H1 (cell line): ENCODE measurements at places on chromosomes 2 and 18. TPM values are rescaled to one million over a fixed set of nuclear protein-coding genes. Genes with fewer than 3 reads are reported as not detected.

DNA sequence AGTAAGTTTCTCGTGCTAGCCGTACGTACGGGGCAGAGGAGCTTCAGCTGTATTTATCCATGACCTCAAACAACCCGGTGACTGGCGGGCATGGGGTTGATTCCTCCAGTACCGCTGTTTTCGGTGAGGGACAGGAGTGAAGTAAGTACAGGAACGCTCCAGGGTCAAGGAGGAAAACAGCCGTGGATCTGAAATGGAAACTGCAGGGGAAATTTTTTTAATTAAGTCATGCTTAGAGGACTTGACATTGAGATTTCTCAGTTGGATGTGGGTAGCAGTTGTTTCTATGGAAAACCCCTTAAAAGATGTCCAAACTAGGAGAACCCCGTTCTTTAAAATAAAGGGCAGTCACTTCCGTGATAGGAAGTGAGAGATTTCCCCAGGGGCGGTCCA, 1.2 kb downstream of the RAB12 start:
- no peak for DNase-seq

The ARHGAP15 gene
- total RNA-seq, result not detected in 2 replicates

DNA sequence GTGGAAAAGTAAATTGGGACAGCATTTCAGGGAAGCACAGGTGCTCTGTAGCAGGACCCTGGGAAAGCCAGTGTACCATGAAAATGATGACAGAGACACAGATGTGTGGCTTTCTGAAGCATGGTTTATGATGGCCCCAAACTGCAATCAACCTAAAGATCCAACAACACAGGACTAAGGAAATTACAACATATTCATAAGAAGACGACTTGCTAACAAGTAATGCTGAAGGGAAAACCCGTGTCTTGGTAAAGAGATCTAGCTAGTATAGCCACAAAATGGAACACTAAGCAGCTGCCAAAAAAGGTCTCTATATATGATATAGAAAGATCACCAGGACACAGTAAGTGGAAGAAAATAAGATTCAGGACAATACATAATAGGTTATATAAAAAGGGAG, 53.2 kb downstream of the UXS1 start:
- no peak for DNase-seq

The NPHP1 gene
- total RNA-seq, result 2.8 and 3.3 TPM in 2 replicates

DNA sequence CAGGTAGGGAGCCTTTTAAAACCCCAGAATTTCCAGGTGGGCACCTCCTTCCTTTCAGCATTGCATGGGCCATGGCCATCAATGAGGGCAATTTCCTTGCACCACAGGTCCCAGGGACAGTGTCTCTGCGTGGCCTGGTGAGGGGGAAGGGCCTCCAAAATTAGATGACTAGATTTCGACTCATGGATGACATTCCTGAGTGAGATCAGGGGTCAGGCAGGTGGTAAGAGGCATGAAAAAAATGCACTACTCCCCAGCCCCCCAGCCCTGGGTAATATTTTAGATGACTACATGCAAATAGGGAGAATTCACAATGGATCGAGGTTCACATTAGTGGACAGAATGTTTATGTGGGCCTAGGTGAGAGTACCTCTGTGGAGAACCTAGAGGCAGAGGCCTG, 19.0 kb upstream of the IGFBP5 start:
- no peak for DNase-seq

GRCh38 chr18:25780105-25780504, 310.3 kb downstream of the SS18 start:
- no peak for DNase-seq

DNA sequence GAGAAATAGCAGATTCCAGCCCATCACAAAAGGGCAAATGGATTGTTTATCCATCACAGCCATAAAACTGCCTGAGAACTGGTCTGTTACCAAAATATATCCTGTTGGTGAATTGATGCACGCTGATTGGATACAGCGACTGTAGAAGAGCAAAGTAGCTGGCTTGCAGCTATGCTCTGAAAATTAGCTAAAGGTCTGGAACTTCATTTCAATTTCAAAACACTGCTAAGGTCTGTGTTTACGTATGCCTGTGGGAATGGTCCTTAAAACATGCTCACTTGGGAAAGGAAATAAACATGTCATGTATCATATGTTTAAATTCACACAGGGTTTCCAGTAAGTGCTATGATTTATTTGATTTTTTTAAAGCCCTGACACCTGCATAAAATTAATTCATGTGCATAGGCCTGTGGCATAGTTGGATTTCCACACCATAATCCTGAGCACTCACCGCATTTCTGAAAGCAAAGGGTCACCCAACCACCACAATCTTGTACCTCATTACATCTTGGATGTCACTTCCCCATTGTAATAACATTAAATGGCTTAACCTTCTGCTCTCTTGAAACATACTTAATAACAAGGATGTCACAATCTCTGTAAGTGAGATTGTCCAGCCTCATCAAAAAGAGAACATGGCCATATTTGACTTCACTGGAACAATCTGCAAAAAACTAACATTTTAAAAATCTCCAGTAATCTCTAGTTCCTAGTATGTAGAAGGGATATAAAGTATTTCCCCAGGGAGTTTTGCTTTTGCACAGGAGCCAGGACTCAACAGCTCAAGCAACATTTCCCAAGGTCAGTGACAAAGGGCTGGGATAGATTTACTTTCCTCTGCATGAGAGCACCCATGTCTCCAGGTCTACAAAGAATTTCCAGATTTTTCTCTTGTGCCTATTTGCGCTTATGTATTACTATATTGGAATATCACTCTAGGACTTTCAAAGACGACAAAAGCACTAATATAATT, 109.8 kb downstream of the FARSB start:
- DNase-seq, result no peak

The CHST9 gene
- 24.3 and 25.3 TPM in 2 replicates for total RNA-seq

- DNase-seq, result no peak
Measured at GRCh38 chr2:139492131-139492680, 712.0 kb upstream of the NXPH2 start.

The FAM210A gene
- 25.4 and 27.2 TPM in 2 replicates for total RNA-seq

DNA sequence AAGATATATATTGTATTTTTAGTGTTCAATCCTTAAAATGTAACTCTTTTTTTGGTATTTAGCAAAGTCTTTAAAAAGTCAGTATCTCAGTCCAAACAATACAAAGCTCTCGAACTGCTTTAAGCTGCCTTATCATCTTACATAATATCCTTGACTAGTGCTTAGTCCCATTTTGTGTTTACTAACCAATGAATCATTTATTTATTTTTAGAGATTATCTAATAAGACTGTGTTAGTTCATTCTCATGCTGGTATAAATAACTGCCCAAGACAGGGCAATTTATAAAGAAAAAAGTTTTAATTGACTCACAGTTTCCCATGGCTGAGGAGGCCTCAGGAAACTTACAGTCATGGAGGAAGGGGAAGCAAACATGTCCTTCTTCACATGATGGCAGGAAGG, 248.3 kb upstream of the KYNU start:
- no peak for DNase-seq

DNA sequence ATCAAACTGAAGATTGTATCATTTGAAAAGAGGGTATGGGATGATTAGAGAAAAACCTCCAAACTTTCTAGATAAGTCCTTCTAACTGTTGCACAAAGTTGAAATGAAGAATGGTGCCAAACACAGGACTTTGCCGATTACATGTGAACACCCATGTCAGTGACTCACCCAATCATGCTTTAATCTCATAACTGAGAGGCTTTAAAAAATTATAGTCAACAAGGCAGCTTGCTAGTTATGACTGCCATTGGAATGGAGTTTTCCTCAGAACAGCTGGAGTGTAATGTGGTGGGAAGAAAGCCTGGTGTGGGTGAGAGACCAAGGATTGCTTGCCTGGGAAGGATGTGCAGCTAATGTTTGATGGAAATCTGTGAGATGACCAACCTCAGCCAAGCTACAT, 98.2 kb upstream of the ALPP start:
- DNase-seq, result no peak

- DNase-seq, result no peak
Measured at GRCh38 chr2:134122610-134123009, 131.3 kb upstream of the MGAT5 start.

DNA sequence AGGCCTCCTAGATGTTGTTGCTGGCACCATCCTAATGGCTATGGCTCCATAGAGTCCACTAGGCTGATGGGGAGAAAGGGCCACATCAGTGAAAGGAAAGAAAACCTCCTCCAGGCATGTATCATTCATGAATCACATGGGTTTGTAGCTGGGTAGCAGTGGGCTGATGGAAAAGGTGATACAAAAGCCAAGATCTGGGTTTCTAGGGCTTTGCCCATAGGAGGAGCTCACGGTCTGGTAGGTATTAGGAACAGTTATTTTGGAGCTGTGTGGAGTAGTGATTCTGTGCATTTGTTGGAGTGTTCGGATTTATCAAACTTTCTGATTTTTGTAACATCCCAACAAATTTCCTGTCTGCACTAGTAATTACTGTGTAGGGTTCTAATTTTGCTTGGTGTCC, 259.2 kb downstream of the SLC4A3 start:
- no peak for DNase-seq

GRCh38 chr2:170313347-170313991, 135.5 kb downstream of the MYO3B start:
- no peak for DNase-seq

- peak; percentile 70 for DNase-seq
Measured at GRCh38 chr2:119431976-119432850, 559 bp downstream of the TMEM37 start.

- DNase-seq, result no peak
Measured at GRCh38 chr18:53639687-53640086, 584.8 kb downstream of the MBD2 start.

The FAP gene
- not detected in 2 replicates for total RNA-seq

The SPATA3 gene
- total RNA-seq, result not detected in 2 replicates
